ENCODE measurements at places on chromosomes 12 and 14.

- ATAC-seq, result no peak
Observed at GRCh38 chr14:52380294-52380693, 66.2 kb downstream of the PTGER2 start.

DNA sequence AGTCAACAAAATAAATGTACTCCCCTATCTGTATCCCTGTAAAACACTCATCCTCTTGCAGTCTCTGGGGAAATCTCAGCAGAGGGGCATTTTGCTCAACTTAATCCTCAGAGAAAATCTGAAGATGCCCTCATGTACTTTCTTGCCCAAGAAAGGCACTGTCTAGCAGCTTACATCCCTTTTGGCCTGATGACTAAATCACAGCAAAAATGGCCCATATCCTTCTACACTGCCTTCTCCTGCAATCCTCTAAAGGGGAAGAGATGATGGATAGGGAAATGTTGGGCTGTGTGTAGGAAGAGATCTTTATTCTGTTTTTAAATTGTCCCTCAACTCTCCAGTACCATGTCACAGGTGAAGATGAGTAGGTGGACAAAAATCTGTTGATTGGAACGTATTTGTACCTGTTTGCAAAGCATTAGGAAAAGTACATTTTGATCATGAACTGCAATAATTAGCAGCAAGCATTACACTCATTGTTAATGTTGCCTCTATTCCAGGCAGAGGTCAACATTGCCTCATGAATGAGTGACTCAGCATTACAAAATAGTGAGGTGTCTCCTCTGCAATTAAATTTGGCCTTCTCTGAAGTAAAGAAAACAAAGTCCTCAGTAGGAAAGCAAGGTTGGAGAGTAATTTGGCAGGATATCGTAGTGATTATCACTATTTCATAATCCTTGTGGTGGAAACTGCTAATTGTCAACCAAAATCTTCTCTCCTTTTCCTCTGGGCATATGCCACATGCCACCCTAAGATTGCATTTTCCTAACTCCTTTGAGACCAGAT lies 172.4 kb upstream of the CAND1 start:
- ATAC-seq, result no peak

- ATAC-seq, result no peak
Observed at GRCh38 chr12:9588749-9589148, 19.0 kb downstream of the KLRB1 start.

GRCh38 chr12:53588123-53588522 lies 38.1 kb downstream of the ATF7 start:
- ATAC-seq, result peak; percentile 25

- no peak for ATAC-seq
Observed at GRCh38 chr12:131102493-131102931, 148.8 kb downstream of the ADGRD1 start.

DNA sequence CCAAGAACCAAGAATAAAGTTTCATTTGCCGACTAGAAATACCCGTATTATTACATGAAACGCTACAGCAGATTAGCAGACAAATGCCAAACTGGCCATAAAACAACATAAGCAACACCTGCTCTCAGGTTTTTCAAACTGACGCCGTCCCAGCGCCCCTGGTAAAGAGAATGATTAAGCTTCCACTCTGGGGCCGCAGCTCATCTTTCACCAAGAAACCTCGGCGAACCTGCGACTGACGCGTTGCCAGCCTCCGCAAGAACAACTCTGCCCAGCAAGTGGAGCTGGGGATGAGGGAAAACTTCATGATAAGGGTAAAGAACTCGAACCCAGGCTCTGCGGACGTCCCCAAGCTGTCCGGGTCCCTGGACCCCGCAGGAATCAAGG lies 530 bp downstream of the ARL1 start:
- ATAC-seq, result peak; percentile 10

- no peak for ATAC-seq
Observed at GRCh38 chr14:66511849-66512248, 3.9 kb downstream of the GPHN start.

DNA sequence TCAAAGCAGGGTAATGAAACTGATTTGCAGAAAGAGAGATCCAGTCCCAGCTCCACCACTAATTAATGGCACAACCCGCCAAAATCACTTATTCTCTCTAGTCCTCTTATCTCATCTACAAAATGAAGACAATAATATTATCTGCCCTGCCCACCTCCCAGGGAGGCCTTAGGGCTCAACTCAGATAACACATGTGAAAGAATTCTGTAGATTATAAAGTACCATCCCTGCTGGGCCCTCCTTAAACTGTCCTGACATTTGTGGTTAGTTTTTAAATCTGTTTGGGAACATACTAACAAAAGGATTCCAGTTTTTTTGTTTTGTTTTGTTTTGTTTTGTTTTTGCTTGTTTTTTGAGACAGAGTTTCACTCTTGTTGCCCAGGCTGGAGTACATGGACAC lies 7.3 kb downstream of the POMT2 start:
- no peak for ATAC-seq

GRCh38 chr12:27711967-27712366 lies 1.3 kb downstream of the MRPS35 start:
- ATAC-seq, result no peak

GRCh38 chr12:107847430-107847829 lies 72.9 kb downstream of the ASCL4 start:
- ATAC-seq, result no peak

GRCh38 chr12:28057856-28058615 lies 85.5 kb upstream of the PTHLH start:
- ATAC-seq, result peak; percentile 38

DNA sequence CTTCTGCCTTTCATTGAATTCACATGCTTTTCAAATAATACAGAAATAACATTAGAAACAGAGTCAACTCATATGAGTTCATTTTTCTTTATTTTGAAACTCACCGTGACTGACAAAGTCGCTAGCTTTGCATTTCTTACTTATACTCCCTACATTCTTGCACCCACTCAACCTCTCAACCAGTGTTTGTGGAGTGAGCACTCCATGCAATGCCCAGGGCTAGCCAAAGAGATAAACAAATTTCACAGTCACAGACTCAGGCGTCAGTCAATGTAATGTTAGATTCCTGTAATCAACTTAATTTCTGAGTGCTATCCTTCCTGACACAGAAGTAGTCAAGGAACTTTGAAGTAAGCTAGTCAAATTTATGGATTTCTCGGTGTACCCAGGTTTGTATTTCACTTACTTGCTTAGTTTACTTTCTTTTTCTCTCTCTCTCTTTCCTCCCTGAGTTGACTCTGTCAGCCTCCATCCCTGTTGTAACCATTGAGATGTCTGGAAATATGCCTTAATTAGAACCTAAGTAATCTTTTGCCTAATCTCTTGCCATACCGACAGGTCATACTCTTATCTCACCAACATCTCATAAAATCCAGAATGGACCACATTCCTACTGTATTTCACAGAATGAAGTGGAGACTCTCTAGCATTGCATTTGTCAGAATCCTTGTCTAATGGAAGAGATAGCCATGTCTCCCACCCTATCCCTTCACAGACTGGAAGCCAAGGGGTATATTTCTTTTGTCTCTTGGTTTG lies 413.0 kb downstream of the AEBP2 start:
- ATAC-seq, result no peak

- ATAC-seq, result no peak
Observed at GRCh38 chr12:77725611-77726010, 105.1 kb upstream of the NAV3 start.

DNA sequence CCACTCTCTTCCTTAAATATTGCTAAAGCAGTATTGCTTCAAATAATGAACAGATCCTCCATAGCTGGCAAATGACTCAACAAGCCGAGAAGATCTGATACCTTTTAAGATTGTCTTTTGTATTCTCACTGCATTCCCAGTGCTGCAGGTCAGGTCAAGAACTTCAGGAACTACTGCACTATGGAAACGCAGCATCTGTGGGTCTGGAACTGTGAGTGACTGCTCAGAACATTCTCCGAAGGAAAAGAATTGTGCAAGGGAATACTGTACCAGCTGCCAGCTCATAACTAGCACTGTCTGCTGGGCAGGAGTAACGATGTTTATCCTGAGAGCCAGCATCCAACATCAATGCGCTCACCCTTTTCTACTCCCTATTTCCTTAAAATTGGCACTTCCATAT lies 348.0 kb upstream of the SOX5 start:
- no peak for ATAC-seq

DNA sequence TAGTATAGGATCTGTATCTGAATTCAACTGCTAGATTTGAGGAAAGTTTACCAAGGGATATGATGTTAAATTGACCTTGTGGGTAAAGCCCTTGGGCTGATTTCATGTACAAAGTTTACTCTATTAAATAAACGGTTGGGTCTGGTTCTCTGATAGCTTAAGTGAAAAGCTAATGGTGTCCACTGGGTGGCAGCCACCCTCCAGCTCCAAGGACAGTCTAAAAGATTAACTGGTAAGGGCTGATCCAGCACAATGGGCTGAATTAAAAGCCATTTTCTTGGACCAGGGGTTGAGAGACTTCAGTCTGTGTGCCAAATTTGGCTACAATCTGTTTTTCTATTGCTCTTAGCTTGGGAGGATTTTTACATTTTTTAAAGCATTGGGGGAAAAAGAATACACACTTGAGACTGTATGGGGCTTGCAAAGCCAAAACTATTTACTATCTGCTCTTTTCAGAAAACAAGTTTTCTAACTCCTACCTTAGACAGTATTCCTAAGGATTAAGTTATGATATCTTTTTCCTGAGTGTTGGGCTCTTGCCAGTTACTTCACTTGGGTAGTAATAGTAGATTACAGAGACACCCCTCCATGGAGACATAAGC lies 116.5 kb downstream of the GPHN start:
- ATAC-seq, result peak; percentile 65

GRCh38 chr12:4322726-4323125 lies 1.7 kb downstream of the TIGAR start:
- no peak for ATAC-seq

- ATAC-seq, result peak; percentile 67
Observed at GRCh38 chr12:94133964-94134795, 14.2 kb upstream of the PLXNC1 start.

DNA sequence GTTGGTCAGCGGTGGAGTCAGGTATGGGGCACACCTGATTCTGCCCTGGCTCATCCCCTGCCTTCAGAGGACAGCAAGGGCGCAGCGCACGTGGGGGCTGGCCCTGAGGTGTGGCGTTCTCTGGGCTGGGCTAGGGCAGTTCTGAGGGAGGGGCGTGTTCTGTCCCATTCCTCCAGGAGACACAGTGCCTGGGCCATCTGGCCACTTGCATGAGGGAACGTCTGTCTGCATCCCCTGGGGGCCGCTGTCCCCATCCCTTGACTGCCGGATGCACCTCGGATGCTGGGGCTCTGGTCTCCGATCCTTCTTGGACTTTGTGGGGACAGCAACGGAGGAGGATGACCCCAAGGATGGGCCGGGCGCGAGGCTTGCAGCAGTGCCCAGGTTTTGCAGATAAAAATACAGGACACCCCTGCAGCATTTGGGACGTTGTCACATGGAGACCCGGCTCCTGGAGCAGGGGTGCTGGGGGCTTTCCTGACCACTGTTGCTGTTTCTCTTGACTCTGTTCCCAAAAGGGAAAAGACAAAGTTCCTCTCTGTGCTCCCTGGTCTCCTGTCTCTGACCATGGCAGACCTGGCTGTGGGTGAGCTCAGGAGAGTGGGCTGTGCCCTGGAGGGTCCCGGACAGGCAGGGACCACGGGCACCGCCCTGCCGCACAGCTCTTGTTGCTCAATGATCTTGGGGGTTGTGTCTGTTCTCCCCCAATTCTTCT lies 6.9 kb downstream of the MTA1 start:
- no peak for ATAC-seq

- ATAC-seq, result no peak
Observed at GRCh38 chr14:39232554-39233415, 930 bp upstream of the MIA2 start.

- no peak for ATAC-seq
Observed at GRCh38 chr12:73906757-73907156, 630.9 kb upstream of the ATXN7L3B start.

GRCh38 chr12:53046655-53047220 lies 3.1 kb upstream of the TNS2 start:
- ATAC-seq, result peak; percentile 36

DNA sequence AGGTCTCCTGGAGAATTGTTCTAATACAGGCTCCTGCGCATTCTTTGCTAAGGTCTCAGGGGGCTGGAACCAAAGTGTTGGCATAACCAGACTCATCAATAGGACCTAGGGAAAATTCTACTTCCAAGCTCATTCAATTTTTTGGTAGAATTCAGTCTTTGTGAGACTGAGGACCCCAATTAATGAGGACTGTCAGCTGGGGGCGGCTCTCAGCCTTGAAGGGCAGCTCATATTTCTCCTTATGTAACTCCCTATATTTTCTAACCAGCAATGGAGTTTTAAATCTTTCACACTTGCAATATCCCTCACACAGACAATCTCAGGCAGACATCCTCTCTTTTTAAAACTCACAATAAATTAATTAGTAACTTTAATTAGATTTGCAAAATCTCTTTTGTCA lies 476.4 kb upstream of the LRFN5 start:
- no peak for ATAC-seq

GRCh38 chr12:113831016-113831415 lies 135.1 kb downstream of the RBM19 start:
- no peak for ATAC-seq

DNA sequence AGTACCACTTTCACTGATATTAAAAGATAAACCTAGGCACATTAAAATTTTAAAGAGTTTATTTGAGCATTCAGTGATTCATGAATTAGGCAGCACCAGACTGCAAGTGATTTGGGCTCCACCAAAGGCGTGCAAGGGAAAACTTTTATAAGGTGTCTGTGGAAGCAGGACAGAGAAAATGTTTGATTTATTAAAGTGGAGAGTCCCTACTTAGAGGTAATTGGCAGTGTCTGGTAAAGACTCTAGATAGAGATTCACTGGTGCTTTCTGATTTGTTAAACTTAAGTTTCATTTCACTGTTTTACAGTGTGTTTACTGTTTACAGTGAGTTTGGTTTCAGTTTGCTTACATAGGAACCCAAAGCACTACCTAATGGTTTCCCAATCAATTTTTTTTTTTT lies 72.8 kb downstream of the ANKS1B start:
- no peak for ATAC-seq

DNA sequence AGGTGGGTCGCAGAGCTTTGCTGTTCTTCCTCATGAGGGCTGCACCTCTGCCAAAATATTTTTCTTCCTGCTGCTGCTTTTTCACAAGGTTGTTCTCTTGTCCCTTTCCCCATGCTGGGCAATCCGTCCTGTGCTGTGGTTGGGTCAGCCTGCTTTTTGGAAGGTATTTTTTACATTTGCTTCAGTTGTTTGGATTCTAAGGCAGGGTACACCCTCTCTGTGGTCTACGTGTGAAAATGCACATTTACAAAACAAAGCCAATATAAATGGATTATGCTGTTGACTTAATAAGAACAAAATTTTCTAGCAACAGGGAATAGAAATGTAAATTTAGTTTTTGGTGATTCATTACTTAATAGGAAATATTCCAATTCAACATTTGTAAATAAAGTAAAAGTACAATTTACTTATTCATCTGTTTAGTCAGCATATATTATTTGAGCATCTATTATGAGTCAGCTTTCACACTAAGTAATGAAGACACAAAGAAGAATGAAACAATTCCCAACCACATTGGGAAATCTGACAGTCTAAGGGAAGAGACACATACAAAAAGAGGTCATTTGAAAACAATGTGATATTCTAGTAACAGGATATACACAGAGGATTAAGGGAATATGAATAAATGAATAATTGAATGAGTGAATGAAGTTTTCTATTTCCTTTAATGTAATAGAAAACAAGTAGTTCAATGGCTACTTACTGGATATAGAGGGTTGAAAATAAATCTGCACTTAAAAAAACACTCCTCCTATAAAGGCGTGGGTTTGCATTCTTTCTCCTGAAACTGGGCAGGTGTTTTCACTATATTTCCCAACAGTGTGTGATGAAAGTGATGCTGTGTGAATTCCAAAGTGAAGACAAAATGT lies 94.6 kb upstream of the PRICKLE1 start:
- ATAC-seq, result no peak

Data from activated CD4-positive, CD25-positive, alpha-beta regulatory T cell treated with anti-CD3 and anti-CD28 coated beads, Interleukin-2, amount 50 U/mL, for 24 hours (primary cell).